Fibroblast of skin of right quadriceps (primary cell): ENCODE measurements at places on chromosomes 2 and 18.

- no peak for DNase-seq
These were observed 162.3 kb upstream of the CCDC68 start for GRCh38 chr18:55121397-55122170.

- DNase-seq, result no peak
These were observed 288.5 kb downstream of the TNS1 start for GRCh38 chr2:217714287-217714751.

GRCh38 chr2:69340101-69340775 is 46.8 kb downstream of the GFPT1 start:
- peak; percentile 56 for DNase-seq

DNA sequence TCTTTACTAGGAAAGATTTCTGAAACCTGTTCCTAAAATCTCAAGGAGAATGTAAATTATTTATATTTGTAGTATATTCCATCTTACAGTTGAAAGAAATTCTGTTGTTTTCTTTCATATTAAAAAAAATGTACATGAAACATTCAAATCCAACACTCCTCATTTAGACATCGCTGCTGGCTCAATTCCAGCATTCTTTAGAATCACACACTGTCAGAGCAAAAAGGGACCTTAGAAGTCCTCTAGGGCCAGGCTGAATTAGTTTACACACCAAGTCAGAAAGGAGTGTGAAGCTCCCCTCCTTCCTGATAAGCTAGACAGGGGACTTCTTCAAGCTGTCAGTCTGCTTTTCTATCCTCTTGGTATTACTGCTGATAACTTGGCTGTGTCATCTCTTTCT is 158.6 kb upstream of the LTBP1 start:
- DNase-seq, result no peak

GRCh38 chr18:54918060-54918459 is 41.2 kb downstream of the CCDC68 start:
- DNase-seq, result no peak

DNA sequence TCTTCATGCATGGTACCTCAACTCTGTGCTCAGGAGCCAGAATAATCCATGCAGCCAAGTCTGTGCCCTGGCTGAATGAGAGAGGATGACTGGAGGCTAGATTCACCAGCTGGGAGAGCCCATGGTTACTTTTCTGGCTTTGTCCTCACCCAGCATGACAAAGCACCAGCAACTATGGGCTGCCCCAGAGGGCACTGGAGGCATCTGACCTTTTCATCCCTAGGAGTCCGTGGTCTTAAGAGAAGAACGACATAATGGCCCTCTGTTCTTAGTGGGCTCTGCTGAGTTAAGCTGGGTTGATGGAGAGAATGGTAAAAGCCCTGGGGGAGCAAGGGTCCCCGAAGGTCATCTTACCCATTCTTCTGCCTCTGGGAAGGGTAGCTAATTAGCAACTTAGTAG is 54.6 kb upstream of the TNP1 start:
- DNase-seq, result no peak

DNA sequence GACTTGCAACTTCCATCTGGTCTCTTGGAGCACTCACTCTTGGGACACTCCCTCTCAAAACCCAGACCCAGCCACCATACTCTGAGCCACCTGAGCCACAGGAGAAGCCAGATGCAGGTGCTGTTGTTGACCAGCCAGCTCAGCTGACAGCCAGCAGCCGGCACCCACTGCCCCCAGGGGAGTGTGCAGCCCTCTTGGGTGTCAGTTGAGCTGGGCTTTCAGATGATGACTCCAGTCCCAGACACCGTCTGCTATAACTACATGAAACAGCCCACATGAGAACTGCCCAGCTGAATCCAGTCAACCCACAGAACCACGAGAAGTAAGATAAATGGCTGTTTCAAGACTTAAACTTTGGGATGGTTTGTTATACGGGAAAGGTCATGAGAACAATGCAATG is 10.7 kb upstream of the IGFBP2 start:
- DNase-seq, result no peak
